ENCODE measurements at places on chromosomes 4 and X.

DNA sequence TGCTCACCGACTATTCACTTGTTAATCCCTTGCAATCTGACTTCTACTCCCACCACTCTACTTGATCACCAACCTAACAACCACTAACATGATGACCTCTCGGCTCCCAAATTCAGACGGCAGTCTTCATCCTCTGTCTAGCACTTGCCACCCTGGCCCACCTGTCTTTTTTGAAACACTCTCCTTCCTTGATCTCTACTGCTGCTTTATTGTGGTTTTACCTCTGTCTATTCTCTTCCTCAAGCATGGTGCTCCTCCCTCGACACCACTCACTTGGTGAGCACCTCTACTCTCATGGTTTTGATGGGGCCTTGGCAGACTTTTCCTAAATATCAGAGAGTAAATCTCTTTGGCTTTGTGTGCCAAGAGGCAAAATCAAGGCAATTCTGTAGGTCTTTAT lies 21.7 kb upstream of the CXCR3 start:
- DNase-seq: no peak

DNA sequence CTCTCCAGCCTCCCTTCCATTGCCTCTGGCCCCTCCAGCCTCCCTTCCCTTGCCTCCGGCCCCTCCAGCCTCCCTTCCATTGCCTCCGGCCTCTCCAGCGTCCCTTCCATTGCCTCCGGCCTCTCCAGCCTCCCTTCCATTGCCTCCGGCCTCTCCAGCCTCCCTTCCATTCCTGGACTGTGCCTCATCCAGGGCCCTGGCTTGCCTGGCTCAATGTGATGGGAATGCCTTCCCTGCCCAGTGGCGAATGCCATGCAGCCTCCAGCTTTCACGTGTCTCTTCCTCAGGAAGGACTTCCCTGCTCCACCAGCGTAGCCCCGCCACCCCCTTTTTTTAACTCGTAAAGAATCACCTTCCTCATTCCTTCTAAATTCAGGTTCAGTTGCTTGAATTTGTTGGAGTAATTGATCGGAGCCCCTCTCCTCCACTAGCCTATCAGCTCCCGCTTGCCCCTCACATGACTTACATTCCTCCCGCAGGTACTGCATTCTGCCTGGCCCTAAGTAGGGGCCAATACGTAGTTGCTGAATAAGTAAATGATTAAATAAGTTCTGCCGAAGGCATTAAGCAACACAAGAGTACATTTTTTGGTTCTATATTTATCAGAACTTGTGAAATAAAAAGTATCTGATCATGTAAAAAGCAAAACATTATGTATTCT lies 30.3 kb downstream of the SORBS2 start:
- no peak for DNase-seq

DNA sequence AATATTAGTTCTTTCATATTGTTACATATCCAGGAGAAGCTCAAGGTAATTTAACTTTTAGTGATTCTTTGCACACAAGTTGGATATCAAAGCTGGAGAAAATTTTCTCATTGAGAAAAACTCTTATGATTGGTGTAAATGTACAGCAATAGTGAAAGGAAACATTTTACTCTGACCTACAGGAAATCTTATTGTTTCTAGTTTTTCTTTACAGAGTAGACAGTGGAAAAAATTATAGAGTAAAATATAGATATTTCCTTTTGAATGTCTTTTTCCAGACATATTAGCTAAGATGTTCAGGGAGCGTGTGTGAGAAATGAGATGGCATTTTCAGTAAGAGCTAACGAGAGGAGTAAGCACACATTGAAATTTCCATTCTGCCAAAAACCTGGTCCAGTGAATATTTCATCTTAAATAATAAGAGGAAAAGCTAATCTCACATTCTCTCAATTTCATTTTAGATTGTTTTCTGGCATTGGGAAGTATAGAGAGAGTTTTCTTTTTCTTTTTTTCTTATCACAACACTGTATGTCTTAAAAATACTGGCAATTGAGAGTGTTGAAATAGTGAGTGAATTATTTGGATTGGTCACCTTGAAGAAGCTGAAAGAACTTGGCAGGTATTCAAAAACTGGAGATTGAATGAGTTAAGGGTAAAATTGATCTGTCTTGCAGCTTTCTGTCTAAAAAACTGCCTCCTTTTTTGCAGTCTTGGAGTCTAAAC lies 15.6 kb upstream of the ATP8A1 start:
- DNase-seq: no peak

GRCh38 chr4:61275241-61275640 lies 75.1 kb downstream of the ADGRL3 start:
- DNase-seq: no peak

GRCh38 chr4:7910952-7911578 lies 28.6 kb downstream of the AFAP1 start:
- DNase-seq: peak; percentile 45

DNA sequence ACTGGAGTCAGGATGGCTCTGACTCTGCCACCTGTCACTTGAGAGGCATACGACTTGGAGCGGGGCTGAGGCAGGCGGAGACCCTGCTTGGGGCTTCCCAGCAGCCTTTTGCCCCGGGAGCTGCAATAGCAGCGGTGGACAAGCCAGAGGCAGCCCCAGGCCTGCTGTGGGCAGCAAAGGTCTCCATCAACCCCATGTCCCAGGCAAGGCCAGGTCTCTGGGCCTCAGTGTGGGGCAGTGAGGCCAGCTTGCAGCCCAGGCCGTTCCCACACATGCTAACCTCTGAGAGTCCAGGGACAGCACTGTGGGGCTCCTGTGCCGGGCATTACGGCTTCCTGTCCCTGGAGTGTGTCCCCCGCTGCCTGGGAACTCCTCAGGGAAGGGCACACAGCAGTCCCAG lies 53.0 kb downstream of the FAM53A start:
- DNase-seq: no peak

- DNase-seq: no peak
These were observed 26.4 kb downstream of the PPP1R2C start for GRCh38 chrX:42751573-42751972.

DNA sequence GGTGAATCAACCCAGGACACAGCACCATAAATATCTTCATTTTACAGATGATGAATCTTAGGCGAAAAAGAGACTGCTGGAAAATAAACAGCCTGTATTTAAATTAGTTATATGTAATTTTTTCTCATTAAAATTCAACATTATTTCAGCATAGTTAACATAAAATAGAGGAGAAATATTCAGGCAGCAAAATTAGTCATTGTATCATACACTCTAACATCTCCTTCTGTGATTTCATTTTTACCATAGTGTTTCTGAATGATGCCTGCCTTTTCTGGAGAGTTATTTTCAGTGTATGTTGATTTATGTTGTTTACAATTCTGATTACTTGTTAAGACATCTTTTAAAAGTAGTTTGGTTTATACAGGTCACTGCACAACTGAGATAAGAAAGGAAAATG lies 82.3 kb upstream of the KCNIP4 start:
- no peak for DNase-seq

DNA sequence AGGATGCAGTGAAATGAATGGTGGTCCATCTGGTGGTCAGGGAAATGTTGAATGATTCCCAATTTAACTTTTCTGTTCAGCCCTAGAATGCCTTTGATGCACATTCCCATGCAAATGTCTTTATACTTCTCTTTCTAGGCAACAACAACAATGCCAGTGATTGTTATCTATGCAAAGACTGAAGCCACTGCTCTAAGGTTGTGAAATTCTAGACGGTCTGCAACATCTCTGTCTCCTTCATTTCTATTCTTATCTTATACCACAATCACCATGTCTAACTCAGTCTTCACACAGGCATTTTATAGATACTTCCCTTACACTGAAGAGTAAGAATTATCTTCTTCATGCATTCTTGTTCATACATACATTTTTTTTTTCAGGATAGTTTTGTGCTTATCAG lies 84.5 kb downstream of the HPGD start:
- no peak for DNase-seq

- DNase-seq: no peak
These were observed 1216.1 kb downstream of the FSTL5 start for GRCh38 chr4:160947653-160948052.

DNA sequence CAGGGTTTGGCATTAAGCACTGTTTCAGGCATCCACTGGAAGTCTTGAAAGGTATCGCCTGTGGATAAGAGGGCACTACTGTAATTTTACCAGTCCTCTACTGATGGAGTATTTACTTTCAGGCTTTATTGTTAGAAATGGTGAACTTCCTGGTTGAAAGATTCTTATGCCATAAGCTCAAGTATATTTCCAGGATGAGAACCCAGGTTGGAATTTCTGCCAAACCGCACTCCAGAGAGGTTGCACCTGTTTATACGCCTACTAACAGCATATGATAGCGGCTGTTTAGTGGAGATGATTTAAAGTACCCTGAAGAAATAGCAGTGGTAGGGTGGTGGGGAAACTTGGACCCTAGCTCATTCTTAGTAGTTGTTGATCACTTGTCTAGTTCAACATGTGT lies 9.9 kb downstream of the FNIP2 start:
- DNase-seq: no peak

DNA sequence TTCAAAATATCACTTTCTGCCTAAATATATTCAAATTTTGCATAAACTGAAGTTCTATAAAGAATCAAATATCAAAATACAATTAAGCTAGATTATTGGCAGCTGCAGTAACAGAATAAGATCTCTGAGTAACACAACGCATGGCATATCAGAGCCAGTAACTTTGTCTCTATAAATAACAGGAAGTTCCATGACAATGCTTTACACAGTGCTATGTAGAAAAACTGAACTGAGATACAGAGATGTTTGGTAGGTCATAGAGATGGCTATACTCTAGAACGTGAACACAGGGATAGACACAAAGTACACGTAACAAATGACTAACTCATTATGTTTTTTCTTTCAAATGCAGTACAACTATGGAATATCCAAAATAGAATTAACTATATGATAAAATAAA lies 18.2 kb downstream of the UBE2D3 start:
- no peak for DNase-seq

DNA sequence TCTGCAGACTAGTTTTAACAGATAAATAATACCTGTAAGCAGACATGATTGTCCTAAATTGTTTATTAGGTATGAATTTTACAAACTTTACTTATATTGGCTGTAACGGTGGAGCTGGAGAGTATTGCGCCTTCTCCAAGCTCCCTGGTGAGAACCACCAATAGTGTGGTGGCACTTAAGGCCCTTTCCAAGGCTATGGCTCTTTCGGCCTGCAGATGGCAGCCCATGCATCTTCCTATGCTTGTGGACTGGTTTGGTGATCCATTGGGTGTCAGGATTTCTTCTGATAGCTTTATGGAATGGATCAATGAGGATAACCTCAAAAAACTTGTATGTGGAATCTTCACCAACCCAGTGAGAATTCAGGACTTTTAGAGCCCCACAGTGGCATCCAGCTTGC lies 7.8 kb downstream of the LARP1B start:
- DNase-seq: no peak

GRCh38 chr4:182212211-182212761 lies 30.9 kb upstream of the TENM3 start:
- peak; percentile 24 for DNase-seq

- DNase-seq: no peak
These were observed 19.3 kb upstream of the ING2 start for GRCh38 chr4:183485411-183486160.

- DNase-seq: peak; percentile 42
These were observed 115.2 kb upstream of the LNX1 start for GRCh38 chr4:53706422-53707032.

DNA sequence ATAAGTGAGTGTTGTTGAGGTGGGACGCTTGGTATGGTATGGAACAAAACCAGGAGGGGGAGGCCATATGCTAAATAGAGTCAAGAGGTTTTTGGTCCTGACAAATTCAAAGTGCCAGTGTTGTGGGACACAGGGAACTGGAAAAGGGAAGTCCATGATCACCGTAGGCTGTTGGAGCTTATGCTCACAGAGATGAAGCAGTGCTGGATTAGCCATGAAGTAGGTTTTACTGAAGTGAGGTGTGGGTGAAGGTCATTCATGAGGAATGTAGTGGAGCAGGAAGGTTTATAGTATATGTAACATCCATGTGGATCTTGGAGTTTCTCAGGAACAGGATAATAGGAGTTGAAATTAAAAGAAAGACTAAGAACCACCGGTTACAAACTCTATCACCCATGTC lies 256.1 kb upstream of the PITX2 start:
- no peak for DNase-seq

DNA sequence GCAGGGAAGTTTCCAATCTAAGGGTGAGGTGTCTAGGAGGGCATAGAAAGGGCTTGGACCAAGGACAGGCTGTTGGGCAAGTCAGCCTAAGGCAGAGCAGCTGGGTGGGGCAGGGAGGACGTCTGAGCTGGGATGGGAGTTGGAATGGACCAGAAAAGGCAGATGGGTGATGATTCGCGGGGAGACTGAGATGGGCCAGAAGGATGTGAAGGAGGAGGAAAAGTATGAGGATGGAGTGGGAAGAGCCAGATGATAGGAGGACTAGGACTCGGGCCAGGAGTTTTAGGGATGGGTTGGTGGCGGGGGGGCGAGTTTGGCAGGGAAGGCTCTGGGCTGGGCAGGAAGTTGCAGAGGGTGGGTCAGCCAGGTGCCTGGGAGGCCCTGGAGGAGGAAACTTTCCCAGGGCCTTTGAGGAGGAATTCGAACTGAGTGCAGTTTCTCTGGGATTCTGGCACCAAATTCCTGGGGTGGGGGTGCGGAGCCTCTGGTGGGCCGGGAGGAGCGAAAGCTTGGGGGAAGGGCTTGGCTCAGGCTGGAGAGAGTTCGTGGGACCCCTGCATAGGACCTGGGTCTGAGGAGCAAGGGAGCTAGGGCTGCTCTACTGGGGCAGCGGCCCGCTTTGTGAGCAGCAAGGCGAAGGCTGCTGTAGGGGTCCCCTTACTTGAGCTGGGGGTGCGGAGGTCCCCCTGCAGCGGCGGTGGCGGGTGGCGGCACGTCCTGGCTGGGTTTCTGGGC lies 8.7 kb upstream of the TIMP1 start:
- peak; percentile 54 for DNase-seq

- DNase-seq: no peak
These were observed 48.0 kb upstream of the FAT1 start for GRCh38 chr4:186771624-186772023.

DNA sequence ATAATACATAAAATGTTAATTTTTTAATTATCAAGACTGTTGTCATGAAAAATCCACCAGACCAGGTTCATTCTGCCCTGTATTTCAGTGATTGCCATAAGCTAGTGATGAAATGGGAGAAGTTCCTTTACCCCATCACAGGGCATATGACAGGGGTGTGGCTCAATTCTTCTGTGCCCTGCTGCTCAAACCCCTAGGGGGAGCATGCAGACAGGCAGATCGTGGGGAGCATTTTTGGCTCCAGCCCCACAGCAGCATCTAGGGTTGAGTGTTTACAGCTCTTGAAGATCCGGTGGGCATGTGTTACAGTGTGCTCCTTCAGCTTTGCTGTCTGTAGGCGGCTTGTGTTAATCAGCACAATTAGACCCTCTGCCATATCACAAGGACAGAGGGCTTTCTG lies 700.7 kb downstream of the PCDH18 start:
- DNase-seq: no peak

DNA sequence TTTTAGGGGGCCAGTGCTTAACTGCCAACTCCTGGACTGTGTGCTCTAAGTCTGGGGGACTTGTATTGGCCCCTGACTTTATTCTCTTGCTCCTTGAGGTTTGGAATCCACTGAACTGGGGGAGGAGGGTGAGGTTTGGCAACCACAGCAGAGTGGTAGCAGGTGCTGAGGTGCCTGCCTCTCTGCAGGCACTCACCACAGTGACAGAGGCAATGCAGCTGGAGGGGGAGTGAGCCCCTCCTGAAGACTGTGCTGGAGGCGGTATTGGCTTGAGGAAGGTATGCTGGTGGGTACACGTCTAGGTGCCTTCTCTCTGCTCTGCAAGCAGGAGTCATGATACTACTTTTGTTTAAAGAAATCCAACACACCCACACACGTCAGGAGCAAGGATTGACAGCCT lies 24.6 kb downstream of the CFAP299 start:
- no peak for DNase-seq

- DNase-seq: no peak
These were observed 61.7 kb downstream of the GPR82 start for GRCh38 chrX:41785685-41786084.

All from neuronal stem cell (in vitro differentiated cells).